Anterior cingulate cortex (tissue), 58 donors: ENCODE measurements at places on chromosomes 1 and 21.

DNA sequence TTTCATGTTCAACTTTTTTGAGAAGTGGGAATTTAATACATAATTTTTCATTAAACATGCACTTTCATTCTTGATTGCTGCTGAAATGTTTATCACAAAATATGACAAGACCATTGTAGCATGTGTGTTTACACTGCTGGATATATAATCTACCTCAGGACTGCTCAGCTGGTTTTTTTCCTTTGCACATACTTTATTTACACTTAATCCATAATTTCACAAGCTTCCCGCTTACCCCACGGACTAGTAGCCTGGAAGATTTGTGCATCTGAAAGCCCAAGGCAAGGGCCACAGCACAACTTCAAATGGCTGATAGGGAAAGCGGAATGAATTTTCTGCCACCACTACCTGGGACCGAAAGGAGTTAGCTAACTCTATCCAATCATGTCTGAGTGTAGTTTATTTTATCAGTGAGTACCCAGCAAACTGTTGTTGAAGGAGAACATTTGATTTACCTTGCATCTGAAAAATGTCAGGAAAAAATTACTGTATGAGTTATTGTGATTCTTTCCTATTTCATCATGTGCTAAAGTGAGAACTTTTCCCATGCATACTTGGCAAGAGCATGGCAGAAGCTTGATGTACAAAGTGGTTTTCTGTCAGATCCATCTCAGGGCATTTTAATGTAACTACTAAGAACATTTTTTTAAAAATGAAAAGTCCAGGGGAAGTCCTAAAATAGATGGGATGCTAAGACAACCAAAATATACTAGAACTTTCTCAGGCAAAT lies 558.2 kb upstream of the USP24 start:
- no peak for DNase-seq

GRCh38 chr1:30535595-30536325 lies 187.6 kb downstream of the MATN1 start:
- no peak for DNase-seq

DNA sequence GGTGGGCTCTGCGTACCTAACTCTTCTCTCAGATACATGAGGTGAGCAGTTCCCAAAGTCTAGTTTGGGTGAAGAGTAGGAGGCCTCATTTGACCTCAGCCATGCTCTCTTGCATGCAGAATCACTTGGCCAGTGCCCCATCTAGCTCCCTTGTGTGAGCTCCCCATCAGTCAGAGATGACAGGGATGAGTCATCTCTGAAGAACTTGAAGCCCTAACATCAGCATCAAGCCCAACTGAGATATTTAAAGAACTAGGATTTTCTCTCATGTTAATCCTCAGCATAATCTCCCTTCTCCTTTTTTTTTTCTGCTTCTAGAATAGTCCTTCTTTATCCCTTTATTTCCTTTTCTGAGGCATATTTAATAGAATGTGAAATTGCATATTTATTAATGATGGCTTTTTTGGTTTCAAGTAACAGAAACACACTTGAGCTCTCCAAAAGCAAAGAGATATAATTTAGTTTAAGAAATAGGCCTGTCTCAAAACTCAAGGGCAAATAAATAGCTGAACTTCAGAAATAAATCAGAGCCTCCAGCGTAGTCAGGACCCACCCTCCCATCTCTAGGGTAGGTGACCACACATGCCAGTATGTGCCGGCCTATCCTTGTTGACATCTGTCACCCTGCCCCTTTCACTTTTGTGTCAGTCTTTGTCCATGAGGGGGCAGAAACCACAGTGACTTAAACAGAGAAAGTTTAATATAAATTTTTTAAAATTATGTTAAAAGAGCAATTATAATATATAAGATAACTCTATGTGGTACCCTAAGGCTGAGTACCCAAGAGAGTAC lies 112.3 kb downstream of the TSEN15 start:
- DNase-seq: no peak

GRCh38 chr1:14571810-14572767 lies 26.4 kb upstream of the KAZN start:
- peak; percentile 42 for DNase-seq

- peak; percentile 44 for DNase-seq
Measured at GRCh38 chr1:17531682-17532487, 7.6 kb upstream of the ARHGEF10L start.

DNA sequence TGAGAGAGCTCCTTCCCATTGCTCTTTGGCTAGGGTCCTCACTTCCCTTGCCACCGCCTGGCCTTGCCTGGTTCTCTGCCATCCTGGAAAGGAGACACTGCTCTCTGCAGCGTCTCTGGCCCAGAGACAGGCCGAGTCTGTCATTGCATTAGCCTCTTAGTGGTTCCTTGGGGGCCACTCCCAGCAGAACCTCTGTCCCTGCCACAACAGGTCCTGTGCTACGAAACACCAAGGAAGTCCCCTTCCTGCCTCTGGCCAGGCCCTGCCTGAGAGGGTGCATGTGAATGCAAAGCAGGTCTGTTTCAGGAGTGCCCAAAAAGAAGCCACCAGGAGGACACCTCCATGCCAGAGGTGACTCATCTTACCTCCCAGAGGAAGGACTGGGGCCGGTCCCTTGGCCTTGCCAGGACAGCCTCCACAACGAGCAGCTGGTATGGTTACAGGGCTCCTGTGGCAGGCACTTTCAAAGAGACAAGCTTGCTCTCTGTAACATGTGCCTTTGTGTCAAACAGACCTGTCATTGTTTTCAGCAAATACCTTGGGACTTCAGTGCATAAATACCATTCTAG lies 59.6 kb downstream of the VPS26C start:
- DNase-seq: no peak

GRCh38 chr1:32886828-32887414 lies 630 bp downstream of the HPCA start:
- DNase-seq: no peak

- no peak for DNase-seq
Measured at GRCh38 chr1:174297351-174297750, 138.0 kb downstream of the RABGAP1L start.

GRCh38 chr1:58597996-58598395 lies 20.9 kb upstream of the TACSTD2 start:
- no peak for DNase-seq

- DNase-seq: no peak
Measured at GRCh38 chr1:111666828-111667227, 47.2 kb downstream of the RAP1A start.

DNA sequence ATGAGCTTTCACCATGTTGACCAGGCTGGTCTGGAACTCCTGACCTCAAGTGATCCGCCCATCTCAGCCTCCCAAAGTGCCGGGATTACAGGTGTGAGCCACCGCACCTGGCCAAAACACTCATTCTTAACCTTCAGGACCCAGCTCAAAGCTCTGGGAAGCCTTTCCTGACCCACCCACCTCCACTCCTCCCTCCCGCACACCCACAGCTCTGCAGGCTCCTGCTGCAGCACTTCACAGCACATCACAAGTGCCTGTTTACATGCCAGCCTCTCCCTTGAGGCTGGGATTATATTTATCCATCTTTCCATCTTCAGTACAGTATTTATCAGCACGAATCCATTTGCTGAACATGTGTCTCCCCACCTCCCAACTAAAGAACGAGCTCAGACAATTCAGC lies 14.9 kb downstream of the SLC9A1 start:
- no peak for DNase-seq

- DNase-seq: no peak
Measured at GRCh38 chr1:224447251-224447650, 12.7 kb upstream of the WDR26 start.

DNA sequence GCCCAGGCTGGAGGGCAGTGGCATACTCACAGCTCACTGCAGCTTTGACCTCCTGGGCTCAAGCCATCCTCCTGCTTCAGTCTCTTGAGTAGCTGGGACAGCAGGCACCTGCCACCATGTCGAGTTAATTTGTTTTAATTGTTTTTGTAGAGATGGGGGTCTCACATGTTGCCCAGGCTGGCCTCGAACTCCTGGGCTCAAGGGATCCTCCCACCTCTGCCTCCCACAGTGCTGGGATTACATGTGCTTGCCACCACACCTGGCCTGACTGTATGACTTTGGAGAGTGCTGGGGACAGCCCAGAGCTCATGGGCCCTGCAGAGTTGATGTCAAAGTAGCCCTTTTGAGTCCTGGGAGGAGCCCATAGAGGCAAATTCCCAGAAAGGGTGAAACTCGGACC lies 1.8 kb downstream of the OBSCN start:
- no peak for DNase-seq

DNA sequence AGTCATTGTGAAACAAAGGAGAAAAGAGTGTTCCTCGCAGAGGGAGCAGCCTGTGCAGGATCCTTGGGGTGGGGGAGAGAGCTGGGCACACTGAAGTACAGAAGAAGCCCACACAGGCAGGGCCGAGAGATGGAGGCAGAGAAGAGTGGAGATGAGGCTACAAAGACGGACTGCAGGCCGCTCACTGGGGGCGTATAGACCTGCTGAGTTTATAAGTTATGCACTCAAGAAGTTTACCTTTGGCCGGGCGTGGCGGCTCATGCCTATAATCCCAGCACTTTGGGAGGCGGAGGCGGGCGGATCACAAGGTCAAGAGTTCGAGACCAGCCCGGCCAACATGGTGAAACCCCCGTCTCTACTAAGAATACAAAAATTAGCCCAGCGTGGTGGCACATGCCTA lies 7.6 kb upstream of the SLAMF9 start:
- no peak for DNase-seq

DNA sequence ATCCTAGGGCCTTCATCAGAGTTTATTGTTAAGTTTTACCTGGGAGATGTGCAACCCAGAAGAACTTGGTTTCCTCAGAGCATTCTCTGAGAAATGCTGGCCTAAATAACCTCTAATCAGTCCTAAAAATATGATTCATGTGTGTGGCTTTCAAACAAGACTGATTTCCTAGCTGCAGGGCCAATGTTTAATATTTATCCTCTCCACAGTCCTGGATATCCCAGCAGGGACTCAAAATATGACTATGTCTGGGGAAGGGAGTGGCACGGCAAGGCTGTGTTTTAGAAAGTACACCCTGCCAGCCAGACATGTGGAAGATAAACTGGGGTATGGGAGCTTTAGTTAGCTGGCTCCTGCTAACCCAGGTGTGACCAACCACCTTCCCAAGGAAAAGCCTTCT lies 26.3 kb downstream of the PLPP3 start:
- DNase-seq: no peak

DNA sequence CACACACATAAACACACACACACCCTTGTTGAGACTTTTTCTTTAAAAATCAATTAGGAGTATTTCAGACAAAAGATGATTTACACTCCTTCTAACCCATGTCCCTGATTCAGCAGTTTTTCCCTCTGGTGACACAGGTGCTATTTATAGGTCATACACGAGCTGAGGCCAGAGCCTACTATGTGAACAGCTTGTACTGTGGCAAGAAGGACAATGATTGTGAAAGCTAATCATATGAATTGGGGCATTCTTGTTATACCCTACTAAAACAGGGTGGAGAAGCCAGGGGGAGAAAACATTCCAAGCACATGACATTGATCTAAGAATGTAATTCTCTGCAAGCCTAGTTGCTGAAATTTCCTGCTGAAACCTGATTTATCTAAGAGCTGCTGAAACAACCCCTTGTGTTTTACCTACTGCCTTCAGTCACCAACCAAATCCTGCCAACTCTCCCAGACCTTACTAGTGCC lies 60.3 kb downstream of the XCL1 start:
- no peak for DNase-seq

DNA sequence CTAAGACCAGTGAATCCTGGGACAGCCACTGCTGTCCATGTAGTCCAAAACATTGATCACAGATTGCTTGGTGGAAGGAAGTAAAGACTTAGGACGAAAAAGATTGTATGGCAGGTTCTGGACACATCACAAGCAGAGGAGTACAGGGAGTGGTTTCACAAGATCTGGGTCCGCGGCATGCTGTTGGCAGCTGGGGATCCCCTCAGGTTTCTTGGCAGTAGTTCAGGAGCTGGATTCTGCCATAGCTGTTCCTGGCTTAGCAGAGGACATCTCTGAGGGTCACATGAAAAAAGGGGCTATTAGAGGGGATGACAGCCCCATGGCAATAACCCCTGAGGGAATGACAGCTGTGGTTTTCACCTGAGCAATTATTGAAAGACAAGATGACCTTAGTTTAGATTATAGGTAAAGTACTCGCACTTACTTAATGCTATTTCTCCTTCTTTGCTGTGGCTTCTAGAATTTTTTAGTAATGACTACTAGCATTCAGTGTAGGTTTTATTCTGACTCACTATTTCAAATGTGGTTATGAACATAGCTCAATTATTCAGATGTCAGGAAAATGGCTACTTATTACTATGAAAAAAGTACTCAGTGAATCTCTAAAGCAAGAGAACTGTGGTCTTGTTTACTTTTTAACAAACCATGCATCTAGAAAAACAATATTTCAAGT lies 8.2 kb downstream of the KRTAP27-1 start:
- no peak for DNase-seq

DNA sequence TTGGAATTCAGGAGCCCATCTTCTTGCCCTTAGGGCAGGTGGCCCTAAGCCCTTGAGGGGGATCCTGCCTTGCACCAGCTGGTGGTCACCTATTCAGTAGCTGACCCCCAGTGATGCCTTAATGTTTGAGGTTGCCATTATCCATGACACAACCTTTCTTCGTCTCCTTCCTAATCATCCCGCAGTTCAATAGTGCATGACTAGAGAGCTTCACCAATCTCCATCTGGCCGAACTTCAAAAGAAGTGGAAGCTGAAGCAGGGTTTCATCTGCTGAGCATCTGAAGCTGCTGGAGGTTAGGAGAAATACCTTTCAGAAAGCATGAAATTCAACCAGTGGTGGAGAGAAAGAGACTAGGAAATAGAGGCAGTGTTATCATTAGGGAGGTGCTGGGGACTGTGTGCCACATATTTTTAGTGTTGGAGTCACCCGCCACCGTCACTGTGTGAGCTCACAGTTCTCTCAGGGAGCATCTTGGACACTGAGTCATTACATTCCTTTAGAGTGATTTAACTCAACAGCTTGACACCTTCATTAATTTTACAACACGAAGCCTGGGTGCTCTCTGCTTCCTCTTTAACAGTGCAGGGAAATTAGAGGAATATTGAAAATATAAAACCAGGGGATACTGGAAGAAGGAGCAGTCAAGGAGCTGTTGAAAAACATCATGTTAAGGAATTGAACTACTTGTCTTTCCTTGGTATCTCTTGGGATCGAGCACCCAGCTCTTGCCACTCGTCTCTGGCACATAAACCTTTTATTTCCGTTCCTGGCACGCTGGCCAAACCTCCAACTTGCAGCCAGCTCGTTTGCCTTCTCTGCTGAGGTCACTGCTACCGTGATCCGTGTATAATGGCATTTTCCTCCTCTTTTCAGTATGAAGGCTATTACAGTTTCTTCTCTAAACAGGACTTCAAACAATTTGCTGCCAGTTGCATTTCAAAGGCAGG lies 53.6 kb downstream of the PEX14 start:
- no peak for DNase-seq

GRCh38 chr1:41222496-41222895 lies 19.6 kb downstream of the SCMH1 start:
- no peak for DNase-seq

GRCh38 chr1:22889213-22889827 lies 83.3 kb downstream of the LACTBL1 start:
- no peak for DNase-seq

- no peak for DNase-seq
Measured at GRCh38 chr1:109754738-109755137, 9.0 kb downstream of the EPS8L3 start.
